Activated T-helper 1 cell treated with anti-CD3 and anti-CD28 coated beads, Interleukin-12 subunit alpha, Interleukin-12 subunit beta, Interleukin-2, Interleukin-4 antibody, amounts not matched to agents 30 ng/mL and 10 ng/mL and 1 ng/mL, durations not matched to agents 14 hours and 24 hours and 36 hours (primary cell): ENCODE measurements at places on chromosomes 13 and 19.

DNA sequence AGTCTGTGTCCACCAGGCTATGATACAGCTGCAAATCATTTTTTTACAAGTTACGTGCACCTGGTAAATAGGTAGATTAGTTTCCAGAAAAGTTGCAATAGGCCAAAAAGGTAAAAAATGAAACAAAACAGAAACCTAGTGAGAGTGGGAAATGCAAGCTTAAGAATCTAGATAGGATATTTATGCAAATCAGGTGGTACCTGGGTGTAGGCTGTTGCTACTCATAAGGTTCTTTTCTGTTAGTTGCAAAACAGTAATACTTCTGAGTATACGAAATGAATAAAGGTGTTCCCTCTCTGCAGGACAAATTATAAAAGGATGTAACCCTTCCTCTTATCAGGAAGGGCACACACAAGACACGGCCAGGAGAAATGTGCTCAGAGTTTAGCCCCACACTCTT is 97.9 kb downstream of the UGGT2 start:
- no peak for DNase-seq

GRCh38 chr13:81988567-81988966 is 1647.6 kb upstream of the SPRY2 start:
- no peak for DNase-seq

- no peak for DNase-seq
Measured at GRCh38 chr19:16095071-16095571, 16.6 kb upstream of the RAB8A start.

GRCh38 chr19:30679789-30680188 is 307.6 kb downstream of the ZNF536 start:
- DNase-seq, result no peak
